Stimulated activated CD4-positive, alpha-beta T cell treated with anti-CD3 and anti-CD28 coated beads, Interleukin-12 subunit alpha, Interleukin-12 subunit beta, amount 100 ng/mL, for 4 hours (primary cell): ENCODE measurements at places on chromosomes 1 and 21.

DNA sequence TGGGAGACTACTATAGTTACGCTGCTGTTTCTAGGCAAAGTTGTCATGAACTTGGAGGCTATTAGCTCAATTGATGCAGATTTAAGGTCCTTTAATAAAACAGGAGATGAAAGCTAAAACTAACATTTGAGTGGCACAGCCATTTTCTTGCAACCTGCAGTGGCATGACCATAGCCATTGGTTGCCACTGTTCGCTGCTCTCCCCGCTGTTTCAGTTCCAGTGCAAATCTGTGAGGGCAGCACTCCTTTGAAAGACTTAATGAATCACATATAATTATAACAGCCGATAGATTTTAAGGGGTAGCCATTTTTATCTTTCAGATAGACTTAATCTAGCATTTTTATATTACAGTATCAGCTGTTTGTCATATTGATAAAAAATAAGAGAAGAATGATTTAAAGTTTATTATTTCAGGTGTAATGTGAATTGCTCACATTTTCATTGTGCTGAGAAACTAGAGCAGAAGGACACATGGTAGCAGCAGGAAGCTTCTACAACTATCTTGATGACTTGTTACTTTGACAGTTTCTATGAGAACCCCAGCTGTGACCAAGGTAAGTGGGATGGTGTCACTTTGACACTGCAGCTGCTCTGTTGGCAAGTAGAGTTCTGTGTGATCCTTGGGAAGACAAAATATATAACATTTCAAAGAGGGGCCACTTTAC lies 203.7 kb downstream of the PLA2G4A start:
- no peak for DNase-seq

- DNase-seq = no peak
Observed at GRCh38 chr1:197073978-197074377, 6.9 kb upstream of the F13B start.

- DNase-seq = no peak
Observed at GRCh38 chr1:38392861-38393260, 346.3 kb upstream of the POU3F1 start.

DNA sequence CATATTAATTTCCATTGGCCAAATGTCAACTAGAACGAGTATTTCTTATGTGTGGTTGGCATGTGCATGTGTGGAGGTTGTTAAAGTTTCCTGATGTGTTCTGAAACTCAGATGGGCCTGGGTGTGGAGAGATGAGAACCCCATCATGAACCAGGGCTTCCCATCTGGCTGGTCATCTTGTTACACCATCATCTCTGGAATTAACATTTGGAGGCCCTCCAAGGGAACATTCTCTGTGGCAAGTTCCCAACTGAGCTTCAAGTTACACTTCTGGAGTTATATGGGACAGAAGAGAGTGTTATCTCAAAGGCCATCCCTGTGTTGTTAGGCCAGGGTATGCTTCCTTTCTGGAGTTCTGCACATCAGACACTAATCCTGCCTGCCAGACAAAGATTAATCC lies 183.6 kb downstream of the TTLL7 start:
- no peak for DNase-seq

GRCh38 chr1:155035936-155036335 lies 2.3 kb downstream of the DCST1 start:
- DNase-seq = no peak

GRCh38 chr1:103230061-103230460 lies 121.7 kb upstream of the COL11A1 start:
- DNase-seq = no peak

- no peak for DNase-seq
Observed at GRCh38 chr1:165616987-165617546, 14.0 kb upstream of the MGST3 start.

- DNase-seq = no peak
Observed at GRCh38 chr1:241495741-241496140, 23.8 kb downstream of the FH start.

DNA sequence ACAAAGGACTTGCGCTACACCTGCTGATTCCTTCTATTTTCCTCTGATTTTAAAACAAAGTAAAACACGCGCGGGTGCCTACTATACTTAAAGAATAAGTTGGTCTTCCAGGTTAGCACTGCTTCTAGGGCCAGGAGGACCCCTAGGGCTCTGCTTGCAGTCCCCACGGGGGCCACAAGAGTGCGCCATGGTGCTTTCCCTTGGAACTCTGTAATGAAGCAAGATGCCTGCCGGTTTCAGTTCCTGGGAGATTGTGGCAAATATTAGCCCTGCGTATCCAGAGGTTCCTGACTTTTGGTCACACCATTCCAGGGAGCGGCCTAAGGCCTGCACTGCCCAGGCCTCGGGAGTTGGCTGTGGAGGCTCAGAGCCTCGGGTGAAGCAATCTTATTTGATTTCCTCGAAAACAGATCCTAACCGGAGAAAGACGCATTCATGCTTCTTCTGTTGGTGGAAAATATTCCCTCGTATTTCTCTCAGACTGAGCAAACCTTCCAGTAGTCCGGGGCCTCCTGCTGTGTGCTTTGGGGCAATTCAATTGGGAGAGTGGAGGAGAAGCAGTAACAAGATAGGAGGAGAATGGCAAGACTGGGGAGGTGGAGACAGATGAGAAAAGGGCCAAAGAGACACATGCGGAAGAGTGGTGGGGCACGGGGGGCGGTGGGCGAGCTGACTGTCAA lies 25.3 kb downstream of the ADAM30 start:
- DNase-seq = peak; percentile 58

GRCh38 chr1:2592672-2593071 lies 6.1 kb downstream of the PRXL2B start:
- no peak for DNase-seq

- DNase-seq = peak; percentile 30
Observed at GRCh38 chr1:156245451-156246232, 2.2 kb downstream of the PAQR6 start.

GRCh38 chr1:152953761-152954160 lies 6.8 kb downstream of the SPRR5 start:
- DNase-seq = no peak

GRCh38 chr1:42176902-42177519 lies 12.5 kb upstream of the GUCA2A start:
- no peak for DNase-seq

GRCh38 chr1:118136187-118136941 lies 48.7 kb downstream of the SPAG17 start:
- DNase-seq = peak; percentile 11

DNA sequence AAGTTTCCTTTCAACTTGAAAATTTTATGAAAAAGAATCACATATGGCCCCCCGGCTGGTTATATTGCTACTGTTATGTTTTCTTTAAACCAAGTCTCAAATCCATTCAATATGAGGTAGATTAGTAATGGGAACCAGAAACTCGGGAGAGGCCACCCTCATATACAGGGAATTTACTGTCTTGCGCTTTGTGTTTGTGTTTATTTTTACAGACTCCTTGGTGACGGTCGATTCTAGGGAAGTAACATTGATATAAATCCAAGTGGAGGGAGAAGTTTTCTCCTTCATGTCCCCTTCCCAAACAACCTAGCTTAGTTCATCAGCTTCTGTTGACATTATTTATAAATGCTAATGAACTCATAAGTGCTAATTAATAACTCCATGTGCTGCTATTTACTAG lies 163.5 kb upstream of the LMO4 start:
- no peak for DNase-seq

DNA sequence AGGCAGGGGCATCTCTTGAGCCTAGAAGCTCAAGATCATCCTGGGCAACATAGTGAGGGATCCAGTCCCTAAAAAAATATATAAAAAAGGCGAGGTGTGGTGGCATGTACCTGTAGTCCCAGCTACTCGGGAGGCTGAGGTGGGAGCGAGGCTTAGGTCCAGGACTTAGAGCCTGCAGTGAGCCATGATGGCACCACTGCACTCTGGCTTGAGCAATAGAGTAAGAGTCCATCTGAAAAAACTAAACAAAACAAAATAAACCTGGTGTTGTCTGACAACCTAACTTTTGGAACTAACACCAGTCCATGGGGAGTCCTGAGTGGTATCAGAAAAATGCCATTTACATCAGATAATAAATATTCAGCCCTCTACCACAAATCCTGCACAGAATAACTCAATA lies 110.1 kb upstream of the NRIP1 start:
- no peak for DNase-seq

DNA sequence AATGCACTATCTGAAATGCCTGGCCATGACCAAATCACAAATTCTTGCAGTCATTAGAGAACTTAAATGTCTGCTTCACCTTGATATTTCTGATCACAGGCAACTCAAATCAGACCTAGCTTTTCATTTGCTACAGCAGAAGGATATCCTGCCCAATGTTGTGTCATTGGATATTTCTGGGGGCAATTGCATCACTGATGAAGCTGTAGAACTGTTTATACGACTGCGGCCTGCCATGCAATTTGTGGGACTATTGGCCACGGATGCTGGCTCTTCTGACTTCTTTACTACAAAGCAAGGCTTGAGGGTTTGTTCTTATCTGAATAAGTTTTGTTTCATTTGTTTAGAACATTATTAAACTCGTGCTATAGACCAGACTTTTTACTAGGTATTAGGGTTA lies 14.9 kb downstream of the ZYG11A start:
- DNase-seq = no peak

GRCh38 chr1:156493742-156494141 lies 6.8 kb downstream of the MEF2D start:
- no peak for DNase-seq

GRCh38 chr1:183769956-183770815 lies 34.7 kb upstream of the RGL1 start:
- DNase-seq = no peak
